ENCODE measurements at places on chromosomes 2 and 18.

GRCh38 chr2:98412751-98413458 is 31.8 kb upstream of the INPP4A start:
- DNase-seq, result peak; percentile 72

DNA sequence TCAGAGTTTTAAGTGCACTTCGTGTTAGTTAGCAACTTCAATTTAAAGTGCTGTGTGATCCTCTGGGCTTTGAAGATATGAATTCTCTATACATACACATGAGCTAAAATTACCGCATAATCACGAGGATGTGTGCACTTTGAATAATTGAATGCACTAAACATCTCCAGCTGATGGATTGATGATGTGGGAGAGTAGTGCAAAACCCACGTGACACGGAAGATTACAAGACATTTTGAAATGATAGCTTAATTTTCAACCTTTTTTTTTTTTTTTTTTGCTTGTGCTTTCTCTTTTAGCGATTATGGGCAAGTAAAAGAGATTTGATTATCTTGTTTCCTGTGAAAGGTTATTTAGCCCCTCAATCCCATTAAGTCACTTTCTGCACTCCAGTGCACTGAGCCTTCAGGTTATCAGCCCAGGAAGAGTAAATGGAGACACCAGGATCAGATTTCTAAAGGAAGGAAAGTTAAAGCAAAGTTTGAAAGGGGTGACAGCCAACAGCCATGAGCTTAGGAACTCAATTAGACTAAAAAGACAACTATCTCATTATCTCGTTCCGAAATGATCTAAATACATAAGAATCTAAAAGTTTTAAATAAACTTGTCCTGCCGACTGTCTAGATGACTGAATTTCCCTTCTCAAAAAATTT is 81.6 kb downstream of the CDK15 start:
- DNase-seq, result no peak

DNA sequence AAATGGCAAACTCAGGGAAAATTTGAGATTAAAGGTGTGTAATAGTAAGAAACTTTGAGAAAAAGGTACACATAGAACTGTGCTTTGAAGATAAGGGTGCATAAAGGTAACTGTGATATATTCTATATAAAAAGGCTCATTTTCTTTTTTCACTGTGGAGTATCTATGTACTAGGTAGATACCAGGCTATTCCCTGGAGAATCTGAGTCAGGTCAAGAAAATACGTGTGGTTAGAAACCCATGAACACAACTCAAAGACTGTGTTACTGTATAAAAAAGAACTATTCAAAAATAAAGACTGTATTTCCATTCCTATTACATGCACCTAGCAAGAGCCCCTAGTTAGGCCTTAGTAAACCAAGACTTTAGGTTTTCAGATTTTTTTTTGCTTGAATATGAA is 100.1 kb upstream of the GRB14 start:
- no peak for DNase-seq

DNA sequence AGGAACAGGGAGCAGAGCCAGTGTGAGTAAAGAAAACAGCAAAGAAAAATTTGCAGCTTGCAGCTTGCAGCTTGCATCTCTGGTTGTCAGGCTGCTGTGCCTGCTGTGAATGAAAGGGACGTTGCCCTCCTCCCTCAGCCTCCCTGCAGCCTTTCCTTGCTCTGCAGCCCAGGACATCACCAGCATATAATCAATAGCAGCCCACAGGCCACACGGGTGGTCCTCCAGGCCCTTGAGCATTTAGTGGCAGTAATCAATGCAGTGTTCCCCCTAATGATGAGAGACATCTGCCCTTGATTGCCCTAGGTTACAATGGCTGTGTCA is 122.2 kb upstream of the TACR1 start:
- no peak for DNase-seq

DNA sequence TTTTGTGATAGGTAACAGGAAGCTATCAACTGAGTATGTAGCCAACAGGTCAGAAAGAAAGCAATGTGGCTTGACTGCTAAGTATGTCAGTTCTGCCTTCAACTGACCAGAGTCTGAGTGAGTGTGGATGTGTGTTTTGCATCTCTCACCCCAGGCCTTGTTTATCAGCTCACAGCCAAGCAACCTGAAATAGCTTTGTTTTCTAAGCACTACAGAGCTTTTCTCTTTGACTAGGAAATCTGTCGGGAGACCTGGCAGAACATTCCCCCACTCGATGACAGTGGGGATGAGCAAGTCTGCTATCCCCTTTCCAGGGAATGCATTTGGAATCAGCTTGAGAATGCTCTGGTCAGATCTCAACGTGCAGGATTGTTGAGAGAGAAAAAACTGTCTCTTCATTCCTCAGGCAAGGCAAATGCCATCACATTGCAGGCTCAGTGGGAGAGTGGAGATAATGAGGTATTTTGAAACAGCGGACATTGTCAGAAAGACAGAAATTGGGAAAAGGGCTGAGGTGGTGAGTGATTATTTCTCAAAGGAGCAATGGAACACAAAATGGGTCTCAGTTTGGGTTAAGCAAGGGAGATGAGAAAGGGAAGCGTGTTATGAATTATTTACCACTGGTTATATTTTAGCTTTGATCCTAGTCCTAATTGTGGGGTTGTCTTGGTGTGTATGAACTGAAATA is 233.8 kb upstream of the PIK3C3 start:
- no peak for DNase-seq

- no peak for DNase-seq
Observed at GRCh38 chr2:177243476-177243875, 21.1 kb downstream of the NFE2L2 start.

- DNase-seq, result no peak
Observed at GRCh38 chr2:4832642-4833041, 859.5 kb upstream of the SOX11 start.

DNA sequence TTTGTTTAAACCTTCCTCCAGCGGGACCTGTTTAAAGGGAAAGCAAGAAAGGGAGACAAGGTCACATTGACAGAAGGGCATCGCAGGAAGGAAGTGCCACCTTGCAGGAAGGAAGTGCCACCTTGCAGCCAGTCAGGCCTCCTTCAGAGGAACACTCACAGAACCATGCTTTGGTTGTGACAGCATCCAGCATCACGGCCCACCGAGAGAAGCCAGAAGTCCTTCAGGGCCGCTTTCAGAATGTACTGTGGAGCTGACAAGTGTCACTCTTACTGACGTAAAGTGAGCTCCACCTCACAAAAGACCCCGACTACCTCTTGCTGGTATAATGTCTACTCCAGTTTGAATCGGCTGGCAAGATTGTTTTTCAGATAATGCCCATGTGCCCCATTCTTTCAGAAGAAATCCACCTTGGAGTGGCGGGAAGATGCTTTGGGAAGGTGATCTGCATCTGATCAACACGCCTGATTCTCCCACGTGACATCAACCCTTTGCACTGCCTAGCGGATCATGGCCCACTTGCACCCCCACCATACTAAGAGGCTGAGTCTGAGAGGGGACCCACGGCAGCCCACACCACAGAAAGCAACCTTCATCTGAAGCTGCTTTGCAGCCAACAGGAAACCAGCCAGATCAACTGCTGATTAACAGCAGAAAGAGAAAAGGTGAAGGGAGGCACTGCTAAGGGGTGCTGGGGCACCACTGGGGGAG is 99.8 kb downstream of the UXS1 start:
- peak; percentile 39 for DNase-seq

- DNase-seq, result no peak
Observed at GRCh38 chr2:126893153-126893552, 5.5 kb upstream of the TEX51 start.

DNA sequence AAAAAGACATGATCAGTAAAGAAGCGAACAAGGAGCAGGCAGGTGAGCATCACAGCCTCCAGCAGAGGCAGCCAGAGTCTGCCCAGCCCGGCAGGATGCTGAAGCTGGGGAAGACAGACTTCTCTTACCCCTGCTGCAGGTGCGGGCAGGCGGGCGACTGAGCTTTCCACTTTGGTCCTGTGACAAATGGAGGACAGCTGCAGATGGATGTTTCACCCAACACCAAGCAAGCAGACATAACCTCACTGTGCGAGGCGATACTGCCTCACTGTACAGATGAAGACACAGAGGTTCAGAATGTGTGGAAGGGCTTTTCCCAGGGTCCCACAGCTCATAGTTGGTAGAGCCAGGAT is 251.0 kb downstream of the AFF3 start:
- no peak for DNase-seq

- DNase-seq, result no peak
Observed at GRCh38 chr2:135991861-135992260, 6.4 kb upstream of the DARS1 start.

GRCh38 chr2:147607379-147607778 is 237.4 kb upstream of the ACVR2A start:
- DNase-seq, result no peak

DNA sequence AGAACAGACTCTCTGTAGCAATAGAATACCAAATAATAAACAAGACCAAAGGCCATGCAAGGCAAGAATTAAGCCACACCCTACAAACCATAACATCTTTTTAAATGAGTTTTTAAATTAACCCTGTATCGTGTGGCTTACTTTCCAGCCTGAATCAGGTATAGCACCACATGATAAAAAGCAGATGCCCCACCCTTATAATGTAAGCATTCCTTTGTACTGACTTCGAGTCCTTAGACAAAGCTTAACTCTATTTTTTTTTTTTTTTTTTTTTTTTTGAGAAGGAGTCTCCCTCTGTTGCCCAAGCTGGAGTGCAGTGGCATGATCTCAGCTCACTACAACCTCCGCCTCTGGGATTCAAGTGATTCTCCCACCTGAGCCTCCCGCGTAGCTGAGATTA is 1.7 kb upstream of the C2orf42 start:
- DNase-seq, result no peak

- DNase-seq, result no peak
Observed at GRCh38 chr2:98833172-98833916, 102.4 kb upstream of the MGAT4A start.

DNA sequence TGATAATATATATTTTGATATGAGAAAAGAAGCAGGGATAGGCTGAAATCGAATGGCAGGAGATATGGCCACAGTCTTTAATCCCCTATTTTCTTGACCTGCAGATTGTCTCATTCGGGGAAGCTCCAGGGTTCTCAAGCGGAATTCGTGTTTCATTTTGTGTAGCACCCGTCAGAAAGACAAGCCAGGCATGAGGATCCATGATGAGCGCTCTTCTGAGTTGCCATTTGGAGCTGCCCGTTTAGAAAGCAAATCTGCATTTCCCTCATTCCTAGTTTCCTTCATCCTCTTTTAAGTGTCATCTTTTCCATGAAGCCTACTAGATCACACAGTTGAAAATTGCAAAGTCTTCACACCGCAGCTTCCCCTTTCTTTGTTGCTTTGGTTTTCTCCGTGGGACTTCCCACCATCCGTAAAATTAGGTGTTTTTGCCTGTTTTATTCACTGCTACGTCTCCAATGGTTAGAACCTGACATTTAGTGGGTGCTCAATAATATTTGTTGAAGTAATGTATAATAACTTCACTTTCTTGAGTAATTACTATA is 16.9 kb downstream of the HNMT start:
- no peak for DNase-seq

DNA sequence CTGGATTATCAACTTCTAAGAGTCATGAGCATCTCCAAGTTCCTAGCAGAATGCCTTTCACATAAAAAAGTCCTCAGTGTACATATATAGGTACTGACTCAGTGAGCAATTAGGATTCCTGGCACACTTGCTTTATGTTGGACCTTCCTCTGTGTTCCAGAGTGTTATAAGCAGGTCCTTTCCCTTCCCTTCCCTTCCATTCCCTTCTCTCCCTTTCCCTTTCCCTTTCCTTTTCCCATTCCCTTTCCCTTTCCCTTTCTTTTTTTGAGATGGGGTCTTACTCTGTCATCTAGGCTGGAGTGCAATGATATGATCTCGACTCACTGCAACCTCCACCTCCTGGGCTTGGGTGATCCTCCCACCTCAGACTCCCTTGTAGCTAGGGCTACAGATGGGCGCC is 48.7 kb downstream of the SCN3A start:
- no peak for DNase-seq

- no peak for DNase-seq
Observed at GRCh38 chr2:41709702-41710599, 337.9 kb upstream of the PKDCC start.

- no peak for DNase-seq
Observed at GRCh38 chr2:226552571-226553285, 246.9 kb downstream of the IRS1 start.

- no peak for DNase-seq
Observed at GRCh38 chr2:20487030-20487391, 40.1 kb downstream of the RHOB start.

GRCh38 chr2:176158186-176158591 is 1.1 kb downstream of the HOXD3 start:
- DNase-seq, result no peak

DNA sequence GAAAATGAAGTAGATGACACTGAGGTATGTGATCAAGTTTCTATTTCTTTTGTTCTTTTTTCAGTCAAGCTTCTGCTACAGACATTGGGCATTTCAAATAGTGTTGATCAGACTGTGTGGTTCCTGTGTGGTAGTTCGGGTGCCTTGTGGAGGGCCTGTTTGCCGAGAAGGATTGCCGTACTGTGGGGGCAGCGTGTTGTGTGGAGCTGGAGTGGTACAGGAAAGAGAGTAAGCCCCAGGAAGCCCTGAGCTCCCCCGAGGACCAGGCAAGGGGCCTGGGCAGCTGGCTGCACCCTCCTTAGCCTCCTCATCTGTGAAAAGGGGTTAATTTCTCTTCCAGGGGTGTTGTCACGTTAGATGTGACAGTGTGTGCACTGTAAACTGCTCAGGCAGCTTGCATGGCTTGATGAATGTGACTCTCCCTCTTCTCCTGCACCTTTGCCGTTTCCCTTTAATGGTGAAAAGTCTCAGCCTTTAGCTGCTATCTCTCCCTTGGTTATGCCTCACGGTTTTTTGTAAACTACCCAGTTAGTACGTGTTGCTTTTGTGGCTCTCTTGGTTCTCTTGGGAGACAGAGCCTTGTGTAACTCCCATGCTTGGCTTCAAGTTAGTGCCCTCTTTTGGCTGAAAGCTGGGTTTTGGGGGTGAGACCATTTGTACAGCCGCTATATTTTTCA is 19.5 kb downstream of the C2orf74 start:
- DNase-seq, result no peak

- no peak for DNase-seq
Observed at GRCh38 chr2:72743481-72743880, 82.4 kb downstream of the EXOC6B start.

DNA sequence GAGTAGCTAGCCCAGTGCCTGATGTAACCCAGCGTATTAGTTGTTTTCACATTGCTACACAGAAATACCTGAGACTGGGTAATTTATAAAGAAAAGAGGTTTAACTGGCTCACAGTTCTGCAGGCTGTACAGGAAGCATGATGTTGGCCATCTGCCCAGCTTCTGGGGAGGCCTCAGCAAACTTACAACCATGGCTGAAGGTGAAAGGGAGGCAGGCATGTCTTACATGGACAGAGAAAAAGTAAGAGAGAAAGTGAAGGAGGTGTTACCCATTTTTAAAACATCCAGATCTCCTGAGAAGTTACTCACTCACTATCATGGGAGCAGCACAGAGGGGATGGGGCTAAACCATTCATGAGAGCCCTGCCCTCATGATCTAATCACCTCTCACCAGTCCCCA is 6.1 kb upstream of the CYRIA start:
- no peak for DNase-seq

All from hematopoietic multipotent progenitor cell (in vitro differentiated cells).